Activated naive CD4-positive, alpha-beta T cell treated with anti-CD3 and anti-CD28 coated beads, Interleukin-2, amount 50 U/mL, for 72 hours (primary cell): ENCODE measurements at places on chromosomes 13 and 19. TPM values are rescaled to one million over a fixed set of nuclear protein-coding genes. Genes with fewer than 3 reads are reported as not detected.

The SLC10A2 gene
- total RNA-seq, result not detected

The LRRC63 gene
- total RNA-seq, result 0.99 TPM

DNA sequence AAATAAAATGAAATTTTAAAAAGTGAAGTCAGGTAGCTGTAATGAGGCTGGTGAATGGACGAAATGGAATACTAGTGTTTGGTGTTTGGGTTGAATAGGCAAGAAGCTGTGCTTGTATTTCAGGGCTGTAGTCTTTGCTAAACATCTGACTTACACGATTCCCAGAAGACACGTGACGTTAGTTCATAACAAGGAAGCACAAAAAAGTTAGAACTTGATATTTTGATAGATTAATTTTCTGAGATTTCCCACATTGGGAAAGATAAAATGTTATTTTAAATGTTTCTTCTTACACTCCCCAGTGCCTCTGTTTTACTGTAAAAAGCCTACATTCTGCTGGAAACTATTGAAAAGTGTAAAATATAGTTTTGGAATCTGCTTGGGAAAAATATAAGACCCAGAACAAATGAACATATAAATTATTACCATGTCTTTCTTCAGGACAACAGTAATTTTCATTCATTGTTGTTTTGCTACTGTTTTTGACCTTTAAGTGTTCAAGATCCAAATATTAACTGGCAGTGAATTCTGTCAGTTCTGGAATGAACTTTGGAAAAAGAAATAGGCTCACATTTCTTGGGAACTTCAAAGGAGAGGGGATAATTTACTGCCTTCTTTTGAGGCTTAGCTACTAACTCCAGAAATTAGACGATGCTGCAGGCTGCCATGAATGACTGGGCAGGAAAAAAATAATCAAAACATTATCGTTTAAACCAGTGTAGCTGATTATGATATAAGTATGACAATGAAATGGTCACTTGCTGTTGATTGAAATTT, 241.3 kb downstream of the SLITRK6 start:
- no peak for DNase-seq

DNA sequence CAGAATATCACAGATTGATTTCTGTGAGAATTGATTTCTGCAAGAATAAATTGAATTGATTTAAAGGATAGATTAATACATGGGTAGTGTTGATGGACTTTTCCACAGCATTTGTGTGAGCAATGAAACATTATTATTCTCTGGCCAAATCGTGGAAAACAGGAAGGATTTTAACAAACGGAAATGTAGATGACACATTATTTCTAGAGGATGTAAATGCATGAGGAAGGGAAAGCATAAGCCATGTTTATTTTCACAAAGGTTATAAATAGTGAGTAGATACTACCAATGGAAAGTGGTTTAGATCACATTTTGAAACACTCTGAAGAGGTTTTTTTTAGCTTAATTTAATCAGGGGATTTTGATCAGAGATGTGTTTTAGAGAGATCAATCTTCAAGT, 1534.6 kb upstream of the MIR17HG start:
- DNase-seq, result no peak

GRCh38 chr13:109576331-109576813, 210.0 kb downstream of the IRS2 start:
- no peak for DNase-seq

- DNase-seq, result no peak
These were observed 10.5 kb downstream of the NECTIN2 start for GRCh38 chr19:44856421-44857083.
